Cortex of kidney (tissue), 1 donor: ENCODE measurements at places on chromosomes 4 and X.

- DNase-seq: no peak
Observed at GRCh38 chr4:87978681-87979080, 3.2 kb downstream of the SPP1 start.

GRCh38 chrX:150507251-150507856 is 61.1 kb upstream of the MTM1 start:
- no peak for DNase-seq

DNA sequence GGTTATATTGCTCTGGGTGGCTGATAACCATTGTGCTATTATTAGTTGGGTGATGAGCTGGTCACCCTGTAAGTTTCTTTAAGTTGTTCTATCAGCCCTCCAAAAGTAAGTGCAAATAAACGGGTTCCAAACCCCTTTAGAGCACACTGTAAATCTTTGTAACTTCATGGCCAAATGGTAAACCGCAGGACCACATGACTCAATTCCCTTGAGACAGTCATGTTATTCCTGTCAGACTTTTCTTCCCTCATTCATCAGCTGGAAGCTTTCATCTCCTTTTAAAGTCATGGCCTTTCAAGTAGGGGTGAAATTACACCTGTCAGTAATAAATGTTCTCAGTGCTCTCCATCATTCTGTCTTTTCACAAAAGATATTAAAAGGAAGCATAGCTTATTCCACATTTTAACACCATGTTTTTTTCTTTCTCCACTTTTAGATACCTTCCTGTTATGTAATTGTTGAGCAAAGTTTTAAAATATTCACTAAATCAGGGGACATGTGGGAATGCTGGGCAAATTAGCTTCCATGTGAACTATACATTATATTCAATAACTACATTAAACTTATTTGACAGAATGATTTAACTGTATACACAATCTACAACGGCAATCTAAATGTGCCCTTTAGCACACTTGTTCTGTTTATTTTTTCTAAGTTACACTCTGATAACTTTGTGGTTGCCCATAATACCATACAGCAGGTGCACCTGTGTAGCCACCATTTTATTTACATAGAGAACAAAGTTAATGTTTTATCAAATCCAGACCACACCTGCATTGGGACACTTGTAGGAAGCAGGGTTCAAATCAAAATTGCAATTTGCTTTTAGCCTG is 275.5 kb downstream of the CFAP299 start:
- DNase-seq: no peak

DNA sequence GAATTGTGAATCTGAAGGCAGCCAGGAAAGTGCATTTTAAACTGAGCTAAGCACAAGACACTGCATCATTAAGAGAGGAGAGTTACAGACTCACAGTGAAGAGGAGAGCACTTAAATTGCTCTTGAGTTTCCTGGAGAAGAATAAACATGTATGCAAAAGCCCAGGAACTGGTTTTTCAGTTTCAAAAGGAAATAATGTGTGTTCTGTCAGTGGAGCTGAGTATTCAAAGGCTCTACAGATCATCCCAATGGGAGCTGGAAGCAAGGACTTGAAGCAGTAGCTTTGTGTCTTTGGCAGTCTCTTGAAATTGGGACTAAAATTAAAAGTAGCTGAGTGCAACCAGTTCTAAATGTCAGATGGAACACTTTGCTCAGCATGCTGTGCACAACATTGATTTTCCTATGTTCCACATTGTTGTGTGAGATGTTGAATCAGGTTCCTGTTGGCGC is 147.5 kb upstream of the ANK2 start:
- no peak for DNase-seq

DNA sequence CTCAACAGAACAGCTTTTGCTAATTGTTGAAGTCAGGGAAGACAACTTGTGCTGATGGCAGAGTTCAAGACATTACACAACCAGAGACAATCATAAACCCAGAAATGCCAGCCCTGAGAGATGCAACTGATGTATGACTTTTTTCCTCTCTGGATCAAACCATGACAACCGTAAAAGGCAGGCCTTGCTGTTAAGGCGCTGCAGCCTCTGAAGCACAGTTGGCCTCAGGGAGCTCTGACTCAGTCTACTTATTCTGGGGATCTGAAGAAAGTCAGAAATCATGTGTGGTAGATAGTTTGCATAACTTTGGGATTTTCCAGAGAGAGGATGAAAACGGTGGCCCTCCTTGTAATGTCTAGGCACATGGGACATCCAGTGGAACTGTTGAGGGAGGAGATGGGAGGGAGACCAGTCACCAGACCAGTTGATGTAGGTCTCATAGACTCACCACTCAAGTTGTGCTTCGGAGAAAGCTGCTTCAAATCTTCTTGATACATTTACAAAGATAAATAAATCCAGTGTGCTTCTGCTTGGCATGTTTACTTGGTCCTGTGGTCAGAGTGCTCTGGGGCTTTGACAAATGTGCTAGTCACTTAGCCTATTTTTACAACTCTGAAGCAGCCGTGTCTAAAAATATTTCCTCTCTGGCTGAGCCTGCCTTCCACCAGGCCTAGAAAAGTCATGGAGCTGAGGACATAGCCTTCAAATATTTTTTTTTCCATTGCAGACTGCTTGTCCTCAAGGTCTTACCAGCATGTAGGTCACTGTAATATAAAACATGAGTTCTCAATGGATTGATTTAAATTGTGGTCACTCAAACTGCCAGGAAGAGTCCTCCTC is 7.5 kb downstream of the HADH start:
- no peak for DNase-seq

- no peak for DNase-seq
Observed at GRCh38 chr4:142645475-142646108, 200.5 kb downstream of the INPP4B start.

DNA sequence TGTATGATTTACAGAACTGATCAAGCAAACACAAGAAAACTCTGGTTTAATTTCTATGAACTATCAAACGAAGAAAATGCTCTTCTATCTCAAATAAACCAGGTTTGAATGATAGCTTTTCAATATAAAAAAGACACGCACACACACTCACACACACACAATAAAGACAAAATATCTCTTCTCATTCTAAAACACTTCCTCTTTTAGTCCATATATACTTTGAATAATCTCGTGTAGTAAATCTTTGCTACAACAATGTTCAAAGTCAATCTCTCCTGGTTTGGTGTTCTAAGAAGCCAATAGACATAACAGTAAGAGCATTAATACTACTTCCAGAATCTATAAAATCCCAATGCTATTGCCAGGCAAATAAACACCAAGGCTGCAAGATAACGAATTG is 13.3 kb downstream of the CXCL2 start:
- no peak for DNase-seq

GRCh38 chr4:166506051-166506450 is 633.0 kb downstream of the TLL1 start:
- DNase-seq: no peak

DNA sequence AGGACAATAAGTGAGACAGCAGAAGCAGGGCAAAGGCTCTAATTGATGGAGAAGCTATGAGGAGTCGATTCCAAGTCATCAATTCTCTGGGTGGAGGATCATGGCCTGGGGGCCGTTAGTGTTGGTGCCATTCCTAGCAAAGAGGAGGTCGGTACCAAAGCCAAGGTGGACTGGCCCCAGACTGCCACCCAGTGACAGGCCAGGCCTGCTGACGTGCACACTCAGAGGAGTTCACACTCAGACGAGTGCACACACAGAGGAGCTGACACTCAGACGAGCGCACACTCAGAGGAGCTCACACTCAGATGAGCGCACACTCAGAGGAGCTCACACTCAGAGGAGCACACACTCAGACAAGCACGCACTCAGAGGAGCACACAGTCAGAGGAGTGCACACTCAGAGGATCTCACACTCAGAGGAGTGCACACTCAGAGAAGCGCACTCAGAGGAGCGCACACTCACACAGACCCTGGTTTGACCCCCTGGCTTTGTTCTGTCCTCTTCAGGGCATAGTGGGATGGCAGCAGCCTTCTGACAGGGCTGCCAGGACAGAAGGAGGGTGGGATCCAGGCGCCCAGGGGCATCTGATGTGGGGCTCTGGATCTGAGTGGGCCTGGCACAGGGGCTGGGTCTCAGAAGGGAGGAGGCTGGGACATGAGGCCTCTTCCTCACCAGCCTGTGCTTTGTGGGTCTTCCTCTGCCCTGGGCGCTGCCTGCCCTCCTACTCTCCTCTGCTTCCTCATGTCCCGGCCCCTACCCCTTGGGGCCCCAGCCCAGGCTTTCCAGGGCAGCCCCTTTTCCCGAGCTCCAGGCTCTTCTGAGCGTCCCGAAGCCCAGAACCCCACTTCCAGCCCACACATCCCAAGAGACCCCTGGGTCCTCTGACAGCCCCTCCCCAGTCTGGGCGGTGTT is 41.7 kb upstream of the NKX1-1 start:
- DNase-seq: no peak

- DNase-seq: no peak
Observed at GRCh38 chr4:17090063-17090462, 191.6 kb upstream of the LDB2 start.

DNA sequence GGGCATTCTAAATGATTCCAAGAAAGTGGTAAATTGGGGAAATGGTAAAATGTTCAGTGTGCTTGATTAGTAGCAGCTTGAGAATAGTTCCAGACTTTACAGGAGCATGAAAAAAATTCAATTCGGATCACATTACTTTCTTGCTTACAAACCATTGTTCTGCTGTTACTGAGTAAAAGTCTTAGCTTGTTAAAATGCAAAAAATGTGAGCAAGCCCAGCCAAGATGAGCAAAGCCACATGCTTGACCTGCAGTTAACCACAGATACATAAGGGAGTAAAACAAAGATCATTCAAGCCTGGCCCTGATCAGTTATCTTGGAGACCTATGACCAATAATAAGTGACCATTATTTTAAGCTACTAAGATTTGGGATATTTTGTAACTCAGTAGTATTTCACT is 562.9 kb upstream of the MAGEB2 start:
- DNase-seq: no peak

DNA sequence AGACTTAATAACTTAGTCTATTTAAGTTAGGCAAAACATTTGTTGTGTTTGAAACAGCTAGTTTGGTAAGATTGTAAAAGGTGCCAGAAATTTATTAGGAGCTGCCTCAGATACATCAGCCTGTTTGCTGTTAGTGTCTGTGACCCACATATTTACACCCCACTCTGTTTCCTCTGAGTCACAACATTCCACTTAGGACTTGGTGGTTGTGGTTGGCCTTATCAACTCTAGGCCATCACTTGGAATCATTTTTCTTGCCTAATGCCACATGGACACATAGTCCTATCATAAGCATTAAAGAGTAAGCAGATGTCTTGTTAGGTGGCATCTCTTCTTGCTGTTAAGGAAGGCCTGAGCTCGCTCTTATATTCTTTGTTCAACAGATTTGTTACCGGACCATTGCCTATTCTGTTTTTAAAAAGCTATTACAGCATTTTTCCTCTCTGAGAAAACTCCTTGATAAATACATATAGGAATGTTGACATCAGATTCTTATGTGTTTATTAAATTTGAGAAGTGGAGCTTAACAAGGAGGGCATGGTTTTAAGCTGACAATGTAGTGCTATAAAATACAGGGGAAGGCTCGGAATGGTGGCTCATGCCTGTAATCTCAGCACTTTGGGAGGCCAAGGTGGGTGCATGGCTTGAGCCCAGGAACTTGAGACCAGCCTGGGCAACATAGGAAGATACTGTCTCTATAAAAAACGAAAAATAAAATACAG is 51.2 kb upstream of the PGRMC2 start:
- DNase-seq: no peak

GRCh38 chrX:2514131-2514530 is 13.4 kb upstream of the DHRSX start:
- DNase-seq: no peak

DNA sequence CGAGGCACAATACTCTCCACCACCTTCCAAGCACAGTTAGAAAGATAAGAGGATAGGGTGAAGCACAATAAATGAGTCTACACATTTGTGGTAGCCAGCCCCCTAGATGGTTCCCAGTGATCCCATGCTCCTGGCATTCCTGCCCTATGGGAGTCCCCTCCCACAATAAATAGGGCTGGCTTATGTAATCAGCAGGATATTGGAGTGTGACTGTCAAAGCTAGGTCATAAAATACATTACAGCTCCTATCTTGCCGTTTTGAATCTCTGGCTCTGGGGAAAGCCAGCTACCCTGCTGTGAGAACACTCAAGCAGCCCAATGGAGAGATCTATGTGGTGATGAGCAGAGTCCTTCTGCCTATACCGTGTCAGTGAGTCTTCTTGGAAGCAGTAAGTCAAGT is 198.7 kb upstream of the NOCT start:
- DNase-seq: no peak

DNA sequence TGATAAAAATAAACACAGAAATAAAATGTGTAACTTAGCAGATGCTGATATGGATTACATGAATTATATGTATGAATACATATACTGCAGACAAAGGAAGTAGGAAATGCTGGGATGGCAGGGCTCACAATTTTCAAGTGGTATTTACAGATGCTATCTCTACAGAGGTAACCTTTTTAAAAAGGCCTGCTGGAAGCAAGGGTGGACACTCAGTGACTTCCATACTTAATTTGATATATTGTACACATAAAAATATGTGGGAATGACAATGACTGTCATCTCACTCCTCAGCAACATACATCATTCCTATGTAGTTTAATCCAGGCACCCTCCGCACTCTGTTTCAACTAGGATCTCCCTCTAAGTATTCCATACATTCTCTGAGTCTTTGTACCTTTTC is 452.9 kb downstream of the DTHD1 start:
- no peak for DNase-seq

DNA sequence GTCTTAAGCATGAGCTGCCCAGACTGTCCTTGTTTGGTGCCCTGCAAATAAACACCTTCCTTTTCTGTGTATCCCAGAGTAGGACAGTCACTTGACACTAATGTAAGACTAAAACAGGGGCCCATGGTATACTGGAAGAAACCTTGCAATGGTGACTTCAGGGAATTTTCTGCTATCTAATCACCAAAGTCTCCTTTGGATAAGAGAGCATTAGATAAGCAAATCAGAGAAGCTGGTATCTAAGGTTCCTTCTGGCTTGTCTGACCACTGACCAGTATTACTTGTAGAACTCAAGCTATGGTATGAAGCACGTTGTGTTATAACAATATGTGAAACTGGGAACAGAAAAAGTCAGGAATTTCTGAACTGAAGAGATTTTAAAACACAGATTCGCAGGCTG is 173.9 kb downstream of the COL25A1 start:
- no peak for DNase-seq
